Activated CD4-positive, alpha-beta T cell treated with anti-CD3 and anti-CD28 coated beads, Interleukin-2, amount 50 U/mL, for 48 hours (primary cell): ENCODE measurements at places on chromosomes 1 and 21.

GRCh38 chr1:81366173-81366572, 434.6 kb upstream of the ADGRL2 start:
- DNase-seq, result no peak

GRCh38 chr1:245652660-245653427, 498.1 kb downstream of the KIF26B start:
- no peak for DNase-seq

DNA sequence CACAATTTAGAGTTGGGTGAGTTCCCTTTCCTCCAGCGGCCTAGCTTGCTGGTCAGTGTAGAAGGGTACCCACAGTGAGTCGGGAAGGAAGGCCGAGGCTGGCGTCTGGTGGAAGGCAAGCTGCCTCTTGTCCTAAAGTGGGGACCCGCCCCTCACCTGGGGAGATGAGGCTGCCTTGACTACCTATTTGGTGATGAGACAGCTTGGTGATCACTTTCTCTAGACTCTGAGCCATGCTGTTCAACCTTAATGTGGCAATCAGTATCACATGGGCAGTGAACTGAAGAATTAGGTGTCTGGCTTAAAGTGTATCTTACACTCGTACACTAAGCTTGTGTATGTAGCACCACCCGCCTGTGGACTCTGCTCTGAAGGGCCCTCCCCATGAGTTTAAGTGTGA, 100.7 kb downstream of the COLGALT2 start:
- no peak for DNase-seq

DNA sequence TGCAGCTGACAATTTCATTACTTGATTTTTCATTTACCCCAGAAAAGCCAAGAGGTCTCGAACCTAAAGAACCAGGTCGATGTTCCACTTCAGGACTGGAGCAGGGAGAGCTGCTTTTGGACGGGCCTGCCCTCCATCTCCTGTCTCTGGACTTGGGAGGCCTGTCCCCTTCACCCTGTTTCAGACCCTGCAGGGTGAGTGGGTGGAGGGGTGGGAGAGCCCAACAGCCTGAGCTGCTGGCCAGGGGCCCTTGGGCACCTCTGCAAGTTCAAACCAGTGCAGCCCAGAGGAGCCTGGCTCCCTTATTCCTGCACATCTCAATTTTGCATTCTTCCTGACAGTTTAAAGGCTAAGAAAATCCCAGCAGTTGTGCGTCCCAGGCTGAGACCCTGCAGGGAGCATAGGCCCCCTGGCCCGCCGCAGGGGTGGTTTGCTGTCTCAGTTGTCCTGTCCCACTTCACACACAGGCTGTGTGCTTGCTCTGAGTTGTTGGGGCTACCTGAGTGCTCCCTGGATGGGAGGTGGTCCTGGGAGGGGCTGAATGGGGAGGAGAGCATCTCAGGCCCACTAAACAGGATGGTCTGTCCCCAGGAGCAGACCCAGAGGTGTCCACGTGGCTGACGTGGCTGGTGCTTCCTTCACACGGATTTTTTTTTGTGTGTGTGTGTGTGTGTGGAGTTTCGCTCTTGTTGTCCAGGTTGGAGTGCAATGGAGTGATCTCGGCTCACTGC, 443.7 kb downstream of the PTPRU start:
- DNase-seq, result no peak

- no peak for DNase-seq
Observed at GRCh38 chr1:175823406-175823805, 80.0 kb upstream of the TNR start.

GRCh38 chr1:53107570-53108322, 34.7 kb downstream of the SLC1A7 start:
- DNase-seq, result no peak

GRCh38 chr1:69794831-69795230, 227.1 kb downstream of the LRRC7 start:
- DNase-seq, result no peak

- DNase-seq, result no peak
Observed at GRCh38 chr1:95286479-95286878, 52.5 kb downstream of the RWDD3 start.

GRCh38 chr1:206816390-206817287, 44.3 kb upstream of the IL10 start:
- DNase-seq, result no peak

DNA sequence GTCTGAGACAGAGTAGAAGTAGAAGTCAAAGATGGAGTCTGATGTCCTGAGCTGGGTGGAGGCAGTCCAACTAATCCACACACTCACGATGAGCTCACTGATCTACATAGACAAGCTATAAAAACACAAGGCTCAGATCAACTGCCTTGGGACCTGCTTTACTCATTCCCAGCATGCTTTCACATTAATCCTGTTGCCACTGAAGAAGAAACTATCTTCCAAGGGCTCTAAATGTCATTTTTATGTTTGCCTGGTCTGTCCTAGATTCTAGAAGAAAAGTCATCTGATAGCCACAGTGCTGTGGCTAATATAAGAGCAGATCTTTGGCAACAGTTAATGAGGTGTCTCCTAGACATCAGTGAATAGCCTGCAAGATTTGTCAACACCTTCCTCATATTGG, 522.7 kb downstream of the NUF2 start:
- DNase-seq, result no peak

GRCh38 chr1:222921945-222922344, 107.1 kb downstream of the DISP1 start:
- no peak for DNase-seq

DNA sequence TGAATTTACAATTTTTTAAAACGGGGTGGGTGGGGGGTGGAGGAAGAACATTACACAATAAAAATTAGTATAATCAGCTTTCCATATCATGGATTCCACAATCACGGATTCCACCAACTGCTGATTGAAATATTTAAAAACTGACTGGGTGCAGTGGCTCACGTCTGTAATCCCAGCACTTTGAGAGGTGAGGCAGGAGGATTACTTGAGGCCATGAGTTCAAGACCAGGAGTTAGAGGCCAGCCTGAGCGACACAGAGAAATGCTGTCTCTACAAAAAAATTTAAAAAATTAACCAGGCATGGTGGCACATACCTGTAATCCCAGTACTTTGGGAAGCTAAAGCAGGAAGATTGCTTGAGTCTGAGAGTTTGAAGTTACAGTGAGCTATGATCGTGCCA, 254.7 kb downstream of the ATG4C start:
- DNase-seq, result no peak

DNA sequence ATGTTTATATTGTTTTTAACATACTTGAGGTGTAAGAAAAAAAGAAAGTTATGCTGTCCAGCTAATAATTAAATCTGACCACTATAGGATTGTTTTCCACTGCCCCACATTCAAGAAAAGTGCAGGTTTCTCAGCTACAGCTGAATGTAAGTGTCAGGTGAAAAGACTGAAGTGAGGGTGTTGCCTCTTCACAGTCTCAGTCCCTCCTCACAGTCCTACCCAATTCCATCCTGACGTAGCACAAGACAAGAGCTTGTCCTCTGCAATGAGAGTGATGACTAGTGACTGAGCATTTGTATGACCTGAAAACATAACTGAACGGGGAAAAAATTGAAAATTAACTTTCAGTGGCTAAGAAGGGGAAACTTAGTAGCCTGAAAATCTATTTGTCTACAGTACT, 1039.5 kb downstream of the ADGRL2 start:
- DNase-seq, result no peak

GRCh38 chr1:182639330-182639729, 35.1 kb upstream of the RGS16 start:
- no peak for DNase-seq

DNA sequence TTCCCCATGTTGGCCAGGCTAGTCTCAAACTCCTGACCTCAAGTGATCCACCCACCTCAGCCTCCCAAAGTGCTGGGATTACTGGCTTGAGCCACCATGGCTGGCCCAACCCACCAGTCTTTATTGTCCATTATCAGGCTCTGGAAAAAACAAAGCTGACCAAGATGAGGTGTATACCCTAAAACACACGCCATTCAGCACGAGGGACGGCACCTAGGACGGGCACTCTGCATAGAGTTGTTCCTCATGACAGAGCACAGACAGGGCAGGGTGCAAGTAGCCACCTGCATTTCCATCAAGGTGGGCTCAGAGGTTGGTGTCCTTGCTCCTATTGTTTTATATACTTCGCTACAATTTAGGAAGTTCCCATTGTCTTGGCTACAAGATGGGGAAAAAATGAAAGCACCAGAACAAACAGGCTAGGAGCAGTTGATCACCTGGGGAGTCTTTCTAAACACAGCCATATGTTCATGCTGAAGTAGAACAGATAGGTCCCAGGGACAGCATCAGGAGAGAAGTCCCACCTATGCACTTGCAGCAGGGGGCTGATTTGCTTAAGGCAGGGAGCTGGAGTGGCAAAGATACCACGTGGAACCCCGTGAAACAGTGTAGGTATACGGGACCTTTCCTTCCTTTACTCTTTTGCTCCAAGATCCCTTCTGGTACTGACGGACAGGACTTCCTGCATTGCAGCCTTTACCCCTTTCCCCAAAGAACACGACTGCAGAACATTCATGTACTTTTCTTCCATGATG, 4.5 kb downstream of the KRTCAP2 start:
- DNase-seq, result no peak

DNA sequence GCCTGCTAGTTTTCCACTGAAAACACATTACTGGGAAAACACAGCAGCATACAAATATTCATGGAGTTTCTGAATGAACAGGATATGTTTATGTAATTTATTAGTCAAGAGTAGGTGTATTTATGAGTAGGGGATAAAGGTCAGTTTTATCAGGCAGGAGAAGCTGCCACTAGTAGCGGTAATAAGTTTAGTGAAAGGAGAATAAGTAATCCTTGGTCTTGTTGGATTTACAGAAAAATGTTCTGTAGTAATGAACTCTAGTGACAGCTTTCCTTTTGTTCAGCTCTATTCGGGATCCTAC, 1.2 kb downstream of the MAST2 start:
- no peak for DNase-seq

- DNase-seq, result no peak
Observed at GRCh38 chr1:55159571-55159970, 55.6 kb downstream of the USP24 start.

- DNase-seq, result no peak
Observed at GRCh38 chr1:213330281-213330680, 279.2 kb downstream of the RPS6KC1 start.

DNA sequence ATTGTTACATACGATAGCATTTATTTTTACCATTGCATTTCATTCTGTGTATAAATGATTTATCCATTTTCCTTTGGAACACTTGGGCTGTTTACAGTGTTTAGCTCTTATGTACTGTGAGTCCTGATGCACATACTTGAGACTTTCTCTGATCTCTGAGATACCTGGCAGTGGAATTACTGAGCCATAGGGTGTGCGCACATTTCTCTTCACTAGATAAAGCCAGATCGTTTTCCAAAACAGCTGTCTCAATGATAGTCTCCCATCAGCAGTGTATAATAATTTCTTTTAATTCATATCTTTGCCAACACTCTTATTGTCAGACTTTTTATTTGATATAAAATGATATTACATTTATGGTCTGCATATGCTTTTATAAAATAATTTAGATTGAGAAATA, 66.2 kb downstream of the VPS13D start:
- no peak for DNase-seq

DNA sequence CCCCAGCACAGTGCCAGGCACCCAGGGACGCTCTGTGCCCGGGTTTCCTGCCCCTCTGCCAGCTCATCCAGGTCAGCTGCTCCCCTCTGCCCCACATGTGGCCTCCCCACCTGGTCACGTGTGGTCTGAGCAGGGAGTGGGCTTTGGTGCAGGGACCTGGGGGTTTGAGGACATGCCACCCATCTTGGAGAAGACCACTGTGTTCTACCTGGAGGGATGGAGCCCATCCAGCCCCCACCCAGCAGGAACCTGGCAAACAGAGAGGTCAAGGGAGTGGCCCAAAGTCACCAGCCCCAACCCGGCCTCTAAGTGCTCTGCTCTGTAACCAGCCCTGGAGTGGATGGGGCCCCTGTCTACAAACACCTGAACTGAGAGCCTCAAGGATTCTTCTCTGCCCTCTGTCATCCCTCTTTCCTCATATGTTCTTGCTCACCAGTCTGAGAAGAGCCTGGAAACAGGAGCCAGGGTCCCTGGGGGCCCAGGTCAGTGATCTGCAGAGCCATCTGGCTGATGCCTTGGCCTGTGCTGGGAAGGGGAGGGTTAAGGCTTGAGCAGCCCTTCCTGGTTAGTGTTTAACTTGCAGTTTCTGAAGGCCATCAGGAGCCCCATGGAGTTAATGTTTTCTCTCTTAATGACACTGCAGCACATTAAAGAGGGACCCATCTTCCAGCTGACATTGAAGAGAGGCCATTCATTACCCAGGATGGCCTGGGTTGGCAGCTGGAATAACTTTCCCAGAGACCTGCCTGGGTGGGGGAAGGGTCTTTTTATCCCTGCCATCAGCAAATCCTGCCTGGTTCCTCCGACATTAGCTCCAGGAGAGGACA, 235.4 kb downstream of the PTPRU start:
- no peak for DNase-seq

DNA sequence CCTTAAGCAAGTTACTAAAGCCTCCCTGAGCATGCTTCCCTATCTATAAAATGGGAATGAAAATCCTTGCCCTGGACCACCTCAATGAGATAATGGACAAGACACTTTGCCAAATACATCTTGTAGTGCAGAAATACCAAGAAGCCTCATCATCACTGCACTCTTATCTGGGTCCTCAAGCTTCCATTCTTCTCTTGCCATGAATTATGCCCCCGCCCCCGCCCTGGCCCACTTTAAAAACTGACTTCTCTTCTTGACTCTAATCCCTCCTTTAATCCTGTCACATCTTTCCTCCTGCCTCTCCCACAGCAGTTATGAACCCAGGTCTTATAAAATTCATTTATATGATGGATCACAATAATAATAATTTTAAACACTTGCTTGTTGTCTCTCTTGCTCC, 14.8 kb downstream of the ARHGEF11 start:
- DNase-seq, result no peak

GRCh38 chr1:14500041-14500440, 98.4 kb upstream of the KAZN start:
- DNase-seq, result no peak

DNA sequence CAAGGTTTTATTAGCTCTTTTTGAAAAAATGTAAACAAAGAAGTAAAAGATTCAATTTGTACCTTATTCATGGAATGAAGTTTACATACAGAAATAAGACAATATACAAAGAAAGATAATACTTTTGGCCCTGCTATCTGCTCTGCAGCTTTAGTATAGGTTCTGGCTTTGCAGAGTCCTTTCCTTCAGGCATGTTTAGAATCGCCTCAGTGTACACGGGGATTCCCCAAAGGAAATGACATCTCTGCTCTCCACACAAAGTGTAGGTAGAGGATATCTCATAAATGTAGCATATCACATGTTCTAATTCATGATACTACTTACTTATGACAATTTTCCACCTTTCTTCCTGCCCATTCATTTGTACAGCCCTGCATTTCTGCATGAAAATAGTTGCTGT, 222.6 kb upstream of the DPYD start:
- DNase-seq, result no peak
